Hindlimb muscle (tissue), 1 donor: ENCODE measurements at places on chromosomes 1 and 21. TPM values are rescaled to one million over a fixed set of nuclear protein-coding genes. Genes with fewer than 3 reads are reported as not detected.

BSND gene
- 0.08 TPM for polyA plus RNA-seq

DNA sequence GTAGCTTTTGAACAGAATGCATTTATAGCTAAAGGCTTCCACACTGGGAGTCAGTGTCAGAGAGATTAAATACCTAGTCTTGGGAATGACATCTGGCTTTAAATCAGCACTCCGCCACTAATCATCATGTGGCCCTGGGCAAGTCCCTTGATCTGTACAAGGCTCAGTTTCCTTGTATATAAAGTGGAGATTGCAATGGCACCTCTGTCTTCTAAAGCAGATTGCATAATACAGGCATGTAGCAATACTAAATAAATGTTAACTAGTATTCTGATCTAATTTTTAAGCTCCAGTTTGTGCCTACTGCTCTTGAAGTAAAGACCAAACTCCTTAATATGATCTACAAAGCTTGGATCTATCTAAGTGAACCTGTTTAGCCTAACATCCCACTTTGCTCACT lies 249.4 kb downstream of the PLPP3 start:
- DNase-seq, result no peak

DNA sequence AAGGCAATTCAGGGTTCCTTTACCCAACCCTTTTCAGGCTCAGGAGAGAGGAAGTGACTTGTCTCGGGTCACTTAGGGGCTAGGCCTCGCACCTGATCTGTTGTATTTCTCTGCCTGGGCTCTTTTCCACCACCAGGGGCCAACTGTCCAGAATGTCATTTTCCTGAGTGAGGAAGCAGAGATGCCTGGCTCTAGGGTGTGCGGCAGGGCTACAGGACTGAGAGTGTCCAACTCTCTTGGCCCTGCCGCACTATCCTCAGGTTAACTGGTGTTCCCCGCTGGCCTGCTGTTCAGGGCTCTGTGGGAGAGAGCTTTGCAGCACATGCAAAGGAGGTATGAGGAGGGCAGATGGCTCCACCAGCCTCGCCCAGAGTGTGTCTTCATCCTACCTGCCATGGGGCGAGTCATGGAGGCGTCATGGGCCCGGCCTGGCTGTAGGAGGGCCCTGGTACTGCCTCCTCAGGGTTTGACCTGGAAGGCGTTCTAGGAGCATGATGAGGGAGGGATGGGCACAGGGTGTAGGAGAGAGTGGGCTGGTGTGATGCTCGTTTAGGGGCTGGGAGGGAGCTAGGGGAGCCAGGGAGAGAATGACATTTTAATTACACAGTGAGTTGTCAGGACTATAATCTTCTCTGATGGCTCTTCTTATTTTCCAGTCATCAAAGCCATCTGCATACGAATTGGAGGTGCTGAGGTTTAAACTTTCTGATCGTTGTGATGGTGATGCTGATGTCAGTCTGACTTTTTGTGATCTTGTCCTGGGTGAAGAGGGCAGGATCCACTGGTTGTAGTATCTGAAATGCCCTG lies 128.3 kb downstream of the NOS1AP start:
- no peak for DNase-seq

DNA sequence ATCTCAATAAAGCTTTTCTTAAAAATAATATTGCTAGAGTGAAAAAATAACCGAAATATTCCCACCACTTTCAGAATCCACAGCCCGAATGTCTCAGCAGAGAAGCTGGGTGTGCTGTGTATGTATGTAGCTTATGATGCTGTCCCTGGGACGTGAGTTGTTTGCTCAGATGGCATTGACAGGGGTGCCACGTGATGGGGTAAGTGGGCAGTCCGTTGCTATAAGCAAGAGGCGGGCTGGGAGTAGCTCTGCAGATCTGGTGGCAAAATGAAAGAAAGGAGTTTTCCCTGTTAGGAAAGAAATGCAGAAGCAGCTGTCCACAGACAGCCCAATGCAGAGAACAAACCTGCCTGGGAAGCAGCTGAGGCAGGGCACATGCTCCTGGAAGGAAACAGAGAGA lies 3.8 kb upstream of the FAM20B start:
- peak; percentile 22 for DNase-seq
